GF-D8 (cell line): ENCODE measurements at places on chromosomes 16 and 17.
A peak's percentile ranks its signal among the peaks of the same experiment; 100 is the strongest.

GRCh38 chr16:4366016-4366415, 5.6 kb upstream of the VASN start:
- no peak for DNase-seq

GRCh38 chr16:67884-68789, 4.3 kb downstream of the RHBDF1 start:
- DNase-seq = no peak

DNA sequence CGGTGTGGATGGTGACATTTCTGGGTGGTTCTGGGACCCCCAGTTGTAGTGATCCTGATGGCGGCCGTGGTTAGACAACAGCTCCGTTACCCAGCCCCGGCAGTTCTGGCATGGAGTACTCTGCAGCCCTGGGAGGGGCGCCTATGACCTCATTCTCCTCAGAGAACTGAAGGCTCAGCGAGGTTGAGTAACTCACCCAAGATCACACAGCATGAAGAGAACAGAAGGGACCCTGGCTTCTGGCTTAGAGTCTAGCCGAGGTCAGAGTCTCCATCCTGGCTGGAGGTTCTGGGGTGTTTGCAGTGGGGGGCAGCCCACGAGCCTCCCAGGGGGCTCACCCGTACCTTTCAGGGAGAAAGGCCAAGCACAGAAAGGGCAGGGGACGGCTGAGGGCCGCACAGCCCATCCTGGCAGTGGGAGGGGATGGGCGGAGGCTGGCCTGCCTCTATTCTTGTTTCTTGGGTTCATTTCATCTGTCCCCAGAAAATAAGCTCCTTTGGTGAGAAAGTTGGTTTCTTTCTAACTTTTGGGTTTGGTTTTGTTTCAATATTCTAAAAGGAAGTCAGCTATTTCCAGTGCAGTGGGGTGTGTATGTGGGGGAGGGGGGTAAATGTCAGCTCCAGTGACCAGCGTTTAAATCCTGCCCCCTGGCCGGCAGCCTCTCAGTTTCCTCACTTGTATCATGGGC, 13.2 kb downstream of the ZFPM1 start:
- no peak for DNase-seq

- peak; percentile 47 for DNase-seq
Measured at GRCh38 chr17:6913608-6914443, 82.0 kb upstream of the ALOX12 start.

GRCh38 chr17:1056761-1057160, 59.8 kb downstream of the TIMM22 start:
- no peak for DNase-seq

DNA sequence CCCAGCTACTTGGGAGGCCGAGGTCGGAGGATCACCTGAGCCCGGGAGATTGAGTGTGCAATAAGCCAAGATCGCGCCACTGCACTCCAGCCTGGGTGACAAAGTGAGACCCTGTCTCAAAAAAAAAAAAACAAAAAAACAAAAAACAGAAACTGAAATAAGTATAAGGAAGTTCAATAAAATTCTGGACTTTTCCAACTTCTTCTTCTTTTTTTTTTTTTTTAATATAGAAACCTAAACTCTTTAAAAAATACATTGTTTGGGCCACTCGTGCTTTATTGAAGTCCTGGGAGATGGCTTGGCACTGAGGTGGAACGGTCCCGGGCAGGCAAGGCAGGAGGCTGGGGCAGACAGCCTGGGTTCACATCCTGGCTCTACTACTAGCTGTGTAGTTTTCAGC, 36.8 kb downstream of the KATNIP start:
- DNase-seq = no peak

DNA sequence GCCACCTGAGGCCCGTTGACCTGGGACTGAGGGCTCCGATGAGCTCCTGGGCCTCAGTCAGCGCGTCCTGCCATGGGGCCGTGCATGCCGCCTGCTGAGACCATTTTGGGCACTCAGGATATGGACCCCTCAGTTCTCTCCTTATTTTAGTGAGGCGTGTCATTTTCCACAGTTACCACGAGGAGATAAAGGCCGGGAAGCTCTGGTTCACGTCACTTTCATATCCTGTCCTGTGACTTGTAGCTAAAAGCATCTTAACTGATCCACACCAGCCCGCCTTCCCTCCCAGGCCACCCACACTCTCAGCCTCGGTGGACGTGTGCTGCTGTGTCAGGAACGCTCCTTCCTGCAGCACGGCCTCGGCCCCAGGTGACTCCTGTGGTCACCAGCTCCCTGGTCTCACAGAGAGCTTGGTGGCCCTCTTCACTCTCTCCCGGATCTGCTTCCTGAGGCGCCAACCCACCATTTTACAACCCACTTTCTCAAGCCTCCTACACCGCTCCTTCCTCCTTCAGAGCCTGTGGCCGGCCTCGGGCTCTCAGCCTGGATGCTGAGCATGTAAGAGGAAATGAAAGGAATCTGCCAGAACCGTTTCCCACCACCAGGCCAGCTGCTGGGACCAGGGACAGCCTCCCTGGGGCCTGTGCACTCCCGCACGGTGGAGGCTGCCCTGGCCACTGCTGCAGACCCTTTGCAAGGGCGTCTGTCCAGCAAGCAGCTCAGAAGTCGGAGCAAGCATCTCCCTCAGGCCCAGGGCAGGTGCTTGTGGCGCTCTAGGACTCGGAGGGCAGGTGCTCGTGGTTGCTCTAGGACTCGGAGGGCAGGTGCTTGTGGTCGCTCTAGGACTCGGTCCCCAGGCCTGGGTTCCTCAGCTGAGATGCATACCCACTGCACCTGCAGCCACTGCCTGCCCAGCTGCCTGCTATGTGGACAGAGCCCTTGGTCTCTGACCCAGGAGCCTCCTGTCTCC, 23.9 kb upstream of the FASN start:
- no peak for DNase-seq

DNA sequence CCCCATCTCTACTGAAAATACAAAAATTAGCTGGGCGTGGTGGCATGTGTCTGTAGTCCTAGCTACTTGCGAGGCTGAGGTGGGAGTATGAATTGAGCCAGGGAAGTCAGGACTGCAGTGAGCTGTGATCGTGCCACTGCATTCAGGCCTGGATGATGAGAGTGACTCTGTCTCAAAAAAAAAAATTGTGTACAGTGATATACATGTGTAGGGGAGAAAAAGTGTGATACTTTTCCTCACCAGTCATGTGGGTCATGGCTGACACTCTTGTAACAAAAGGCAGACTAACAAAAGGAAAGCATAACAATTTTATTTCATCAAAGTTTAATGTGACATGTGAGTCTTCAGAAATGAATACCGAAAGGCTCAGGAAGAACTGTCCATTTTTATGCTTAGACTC, 2.0 kb upstream of the ABCC12 start:
- no peak for DNase-seq

DNA sequence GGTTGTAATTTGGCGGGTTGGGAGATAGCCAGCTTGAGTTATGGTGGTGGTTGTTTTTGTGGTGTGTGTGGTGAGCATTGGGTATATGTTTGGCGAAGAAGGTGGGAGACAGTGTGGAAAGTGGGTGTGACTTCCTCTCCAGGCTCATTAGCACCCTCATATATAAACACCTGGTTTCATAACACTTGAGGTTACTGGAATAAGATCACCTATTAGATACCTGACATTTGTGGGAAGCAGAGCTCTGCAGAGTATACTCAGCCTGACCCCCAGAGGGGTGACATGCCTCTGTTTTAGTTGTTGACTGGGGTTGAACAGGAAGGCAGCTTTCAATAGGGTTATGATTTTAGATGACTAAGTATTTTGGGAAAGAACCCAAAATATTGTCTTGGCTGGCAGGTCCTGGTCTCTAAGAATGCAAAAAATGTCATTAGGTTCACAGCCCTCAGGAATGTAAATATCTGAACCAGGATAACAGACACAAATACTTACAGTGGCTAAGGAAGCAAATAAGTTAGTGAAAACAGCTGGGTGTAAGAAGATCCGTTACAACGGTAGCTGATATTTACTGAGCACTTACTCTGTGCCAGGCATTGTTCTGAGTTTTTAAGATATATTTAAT, 18.3 kb upstream of the EFCAB13 start:
- no peak for DNase-seq

DNA sequence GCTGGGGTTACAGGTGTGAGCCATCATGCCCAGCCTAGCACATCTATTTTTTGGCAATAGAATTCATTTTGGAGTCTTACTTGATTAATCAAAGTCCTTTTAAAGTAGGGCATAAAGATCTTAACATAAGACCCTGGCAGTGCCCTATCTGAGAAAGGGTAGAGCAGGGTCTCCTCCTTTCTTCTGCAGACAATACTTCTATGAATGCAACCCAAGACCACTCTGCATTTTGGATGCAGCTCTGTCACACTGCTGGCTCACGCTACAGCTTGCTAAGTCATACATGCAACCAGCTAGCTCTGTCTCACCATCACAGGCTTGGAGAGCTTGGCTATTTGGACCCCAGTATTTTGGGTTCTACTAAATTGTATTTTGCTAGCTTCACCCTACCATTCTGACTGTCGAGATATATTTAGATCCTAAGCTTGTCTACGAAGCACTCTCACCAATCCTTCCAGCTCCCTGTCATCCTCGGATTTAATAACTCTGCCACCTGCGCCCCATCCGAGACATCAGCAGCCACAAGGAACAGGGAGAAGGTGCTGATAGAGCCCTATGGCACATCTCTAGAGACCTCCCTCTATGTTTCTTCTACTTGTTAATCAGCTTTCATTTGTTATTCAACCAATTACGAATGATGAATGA, 45.1 kb downstream of the RBFOX3 start:
- DNase-seq = no peak

DNA sequence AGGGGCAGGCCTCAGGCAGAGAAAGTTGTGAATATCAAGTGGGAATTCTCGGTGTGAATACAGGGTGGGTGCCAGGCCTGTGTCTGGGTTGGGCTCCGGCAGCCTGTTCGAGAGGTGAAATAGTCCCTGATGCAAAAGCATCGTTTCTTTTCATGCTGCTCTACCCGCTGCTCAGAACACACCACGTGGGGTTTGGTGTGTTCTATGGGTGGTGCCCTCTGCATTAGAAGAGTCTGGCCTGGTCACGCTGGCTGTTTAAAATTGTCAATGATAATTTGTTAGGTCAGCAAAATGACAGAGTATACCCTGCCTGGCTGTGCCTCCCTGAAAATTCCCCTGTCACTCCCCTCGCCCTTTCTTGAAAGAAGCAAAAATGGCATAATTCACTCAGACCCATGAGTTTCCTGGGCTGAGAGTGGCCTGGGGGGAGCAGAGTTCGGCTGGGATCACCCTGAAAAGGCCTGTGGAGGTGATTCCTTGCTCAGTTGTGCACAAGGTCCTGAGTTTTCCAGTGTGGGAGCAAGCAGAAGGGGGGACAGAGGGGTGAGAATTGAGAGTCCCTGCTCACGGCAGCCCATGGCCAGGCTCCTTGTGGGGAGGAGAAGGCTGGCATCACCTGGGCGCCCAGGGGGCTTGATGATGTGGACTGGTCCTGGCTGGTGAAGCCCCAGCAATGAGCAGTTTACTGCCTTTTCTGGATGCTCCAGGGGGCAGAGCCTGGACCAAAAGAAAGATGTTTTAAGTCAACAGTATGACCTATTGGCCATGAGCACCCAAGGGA, 3.2 kb downstream of the CACNG5 start:
- DNase-seq = no peak

GRCh38 chr16:4882633-4883285, 35.5 kb downstream of the UBN1 start:
- DNase-seq = no peak

DNA sequence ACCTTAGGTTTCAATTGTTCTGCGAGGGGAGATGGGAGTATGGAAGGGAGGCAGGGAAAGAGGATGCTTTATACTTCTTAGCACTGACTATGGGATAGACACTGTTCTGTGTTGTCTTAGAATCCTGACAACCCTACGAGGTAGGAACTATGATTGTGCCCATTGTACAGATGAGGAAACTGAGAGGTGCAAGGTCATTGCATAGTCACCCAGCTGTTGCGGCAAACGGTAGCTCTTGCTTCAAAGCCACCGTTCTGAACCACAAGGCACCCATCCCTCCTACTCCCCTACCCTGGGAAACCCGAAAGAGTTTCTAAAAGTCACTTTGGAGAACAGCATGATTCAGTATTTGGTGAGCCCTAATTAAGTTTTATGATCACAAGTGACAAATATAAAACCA, 7.5 kb downstream of the CCDC40 start:
- DNase-seq = no peak

- DNase-seq = no peak
Measured at GRCh38 chr16:4933871-4934395, 3.0 kb downstream of the PPL start.

- no peak for DNase-seq
Measured at GRCh38 chr16:2473999-2474876, 689 bp upstream of the TBC1D24 start.

DNA sequence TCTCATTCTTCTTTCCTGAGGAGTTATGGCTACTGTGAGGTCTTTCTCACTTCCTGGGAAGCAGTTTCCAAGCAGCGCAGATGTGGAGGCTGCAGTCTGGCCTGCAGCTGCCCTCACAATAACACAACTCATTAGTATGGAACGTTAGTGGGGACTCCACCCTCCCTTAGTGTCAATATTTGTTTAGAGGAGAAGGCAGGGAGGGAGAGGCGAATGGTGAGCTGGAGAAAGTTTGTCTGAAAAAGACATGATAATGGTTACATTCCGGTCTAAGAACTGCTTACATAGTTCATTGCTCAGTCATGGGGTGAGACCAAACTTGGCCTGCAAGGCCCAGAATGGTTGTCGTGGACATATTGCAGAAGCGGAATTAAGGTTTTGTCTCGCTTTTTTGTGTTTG, 170.2 kb downstream of the HS3ST3B1 start:
- DNase-seq = no peak

GRCh38 chr16:86716649-86717048, 138.3 kb downstream of the FOXL1 start:
- DNase-seq = no peak

DNA sequence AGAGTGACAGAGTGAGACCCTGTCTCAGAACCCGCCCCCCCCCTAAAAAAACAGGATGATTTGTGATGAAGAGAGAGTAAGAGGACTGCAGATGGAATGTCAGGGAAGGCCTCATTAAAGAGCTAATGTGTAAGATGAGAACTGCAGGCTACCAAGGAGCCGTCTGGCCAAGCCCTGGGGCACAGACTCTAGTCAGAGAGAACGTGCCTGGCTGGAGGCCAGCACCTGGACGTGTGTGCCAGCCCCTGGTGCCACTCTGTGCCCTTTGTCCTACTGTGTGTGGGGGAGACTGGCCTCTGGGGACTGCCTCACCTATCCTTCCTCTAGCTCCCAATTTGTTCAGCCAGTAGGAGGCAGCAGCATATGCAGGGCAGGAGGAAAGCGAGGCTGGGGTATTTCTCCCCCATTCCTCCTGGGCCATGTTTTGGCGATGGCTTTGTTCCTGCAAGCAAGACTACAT, 37.1 kb downstream of the KNOP1 start:
- no peak for DNase-seq

DNA sequence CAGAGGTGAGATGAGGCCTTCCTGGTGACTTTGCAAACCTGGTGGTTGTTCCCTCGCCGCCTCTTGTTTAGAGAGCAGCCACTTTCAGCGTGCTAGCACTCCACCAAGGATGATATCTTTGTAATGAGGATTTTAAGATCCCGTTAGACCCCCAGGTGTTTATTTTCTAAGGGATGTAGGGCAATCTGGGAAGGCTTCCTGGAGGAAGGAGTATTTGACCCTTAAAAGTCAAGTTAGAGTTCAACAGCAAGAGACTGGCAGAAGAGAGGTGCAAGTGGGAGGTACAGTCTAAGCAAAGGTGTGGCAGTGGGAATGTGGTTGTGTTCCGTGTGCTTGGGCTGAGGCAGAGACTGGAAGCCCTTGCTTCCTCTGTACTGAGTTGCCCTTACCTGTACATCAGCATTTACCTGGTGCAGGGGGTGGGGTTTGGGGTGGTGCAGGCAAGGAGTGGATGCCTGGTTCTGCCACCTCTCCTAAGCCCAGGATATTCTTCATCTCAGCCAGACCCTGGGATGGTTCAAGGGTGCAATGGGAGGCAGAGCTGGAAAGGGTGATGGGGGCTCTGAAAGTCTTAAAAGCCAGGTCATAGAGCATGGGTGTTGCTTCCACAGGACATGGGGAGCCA, 83.6 kb downstream of the SDR42E1 start:
- DNase-seq = no peak
